ENCODE measurements at places on chromosomes 1 and 21. TPM values are rescaled to one million over a fixed set of nuclear protein-coding genes. Genes with fewer than 3 reads are reported as not detected.

SLC22A15 gene
- not detected for total RNA-seq

SPATA1 gene
- total RNA-seq: 1.3 TPM

RRP1 gene
- 39.3 TPM for total RNA-seq

PAX7 gene
- not detected for total RNA-seq

MYCL gene
- total RNA-seq: 11.6 TPM

PSEN2 gene
- total RNA-seq: 18.0 TPM

C1QC gene
- not detected for total RNA-seq

PCSK9 gene
- total RNA-seq: 6.1 TPM

RHBG gene
- total RNA-seq: not detected

FAF1 gene
- 25.9 TPM for total RNA-seq

OR2L3 gene
- total RNA-seq: not detected

ASCL5 gene
- total RNA-seq: not detected

NOS1AP gene
- total RNA-seq: 2.3 TPM

RGS1 gene
- not detected for total RNA-seq

SEC16B gene
- total RNA-seq: 1.5 TPM

CELA3A gene
- not detected for total RNA-seq

MACO1 gene
- 6.3 TPM for total RNA-seq

ZC3H12A gene
- total RNA-seq: 105 TPM

NTMT2 gene
- total RNA-seq: not detected

OPRD1 gene
- 0.03 TPM for total RNA-seq

EXO1 gene
- 7.9 TPM for total RNA-seq

PCAT6 gene
- not detected for total RNA-seq
